Heart right ventricle (tissue), 16 donors: ENCODE measurements at places on chromosomes 13 and 19. TPM values are rescaled to one million over a fixed set of nuclear protein-coding genes. Genes with fewer than 3 reads are reported as not detected.

DNA sequence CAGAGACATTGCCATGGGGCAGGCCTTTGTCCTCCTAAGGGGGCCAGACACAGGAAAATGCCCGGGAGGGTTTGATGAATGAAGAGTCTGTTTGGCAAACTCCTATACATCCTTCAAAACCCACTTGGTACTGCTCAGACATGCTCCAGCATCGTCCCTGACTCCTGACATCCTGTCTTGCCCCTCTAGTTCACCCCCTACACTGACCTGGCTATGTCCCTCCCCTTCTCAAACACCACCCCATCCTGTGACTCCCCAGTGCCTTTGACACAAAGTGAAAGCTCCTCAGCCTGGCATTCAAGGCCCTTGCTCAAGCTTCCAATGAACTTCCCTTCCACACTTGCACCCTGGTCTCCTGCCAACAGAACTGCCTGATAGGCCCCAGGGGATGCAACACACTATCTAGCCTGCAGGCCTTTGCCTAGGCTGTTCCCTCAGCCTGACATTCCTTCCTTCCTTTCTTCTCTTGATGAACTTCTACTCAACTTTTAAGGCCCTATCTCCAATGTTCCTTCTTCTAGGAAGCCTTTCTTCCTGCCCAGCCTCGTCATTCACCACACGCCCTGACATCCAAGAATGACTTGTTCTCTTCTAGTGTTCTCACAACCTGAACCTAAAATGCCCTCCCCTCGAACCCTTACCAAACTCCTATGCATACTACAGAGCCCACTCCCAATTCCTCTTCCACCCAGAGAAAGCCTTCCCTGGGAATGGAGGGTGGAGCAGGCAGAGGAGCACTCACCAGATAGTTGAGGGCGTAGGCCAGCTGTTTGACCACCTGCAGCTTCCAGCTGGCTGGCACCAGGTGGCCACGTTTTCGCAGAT, 12.4 kb downstream of the JAK3 start:
- no peaks in the 10 kb centered on the region for H3K36me3 ChIP-seq
- peaks cover 4% of the 10 kb centered on the region for H3K4me1 ChIP-seq
- no peak overlapping the region for H3K27ac ChIP-seq
- DNase-seq: no peak
- H3K27me3 ChIP-seq: peaks cover 16% of the 10 kb centered on the region

DNA sequence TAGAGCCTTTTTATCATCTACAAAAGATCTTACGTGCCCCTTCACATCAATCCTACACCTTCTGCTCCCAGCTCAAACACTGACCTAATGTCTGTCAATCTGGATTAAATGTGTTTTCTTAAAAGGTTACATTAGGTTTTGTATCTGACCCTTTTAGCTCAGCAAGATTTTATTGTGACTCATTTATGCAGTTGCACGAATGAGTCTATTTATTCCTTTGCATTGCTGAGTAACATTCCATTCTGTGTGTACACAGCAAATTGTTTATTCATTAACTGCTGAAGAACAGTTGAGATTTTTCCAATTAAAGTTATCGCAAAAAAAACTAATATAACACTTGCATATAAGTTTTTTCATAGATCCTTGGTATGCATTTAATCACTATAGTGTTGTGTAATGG, 253.9 kb upstream of the GPC6 start:
- no peak for DNase-seq
- H3K27ac ChIP-seq: no peak overlapping the region
- H3K4me1 ChIP-seq: no peaks in the 10 kb centered on the region
- H3K4me3 ChIP-seq: no peak overlapping the region
- no peaks in the 10 kb centered on the region for H3K36me3 ChIP-seq

GRCh38 chr13:43877326-43877725, 2.2 kb downstream of the CCDC122 start:
- peaks cover 11% of the 10 kb centered on the region for H3K36me3 ChIP-seq
- H3K4me1 ChIP-seq: no peaks in the 10 kb centered on the region

GRCh38 chr19:34319785-34320184, 45.2 kb upstream of the GPI start:
- no peaks in the 10 kb centered on the region for H3K36me3 ChIP-seq
- no peak overlapping the region for H3K4me3 ChIP-seq
- H3K27ac ChIP-seq: peak overlapping the region; percentile 83
- H3K27me3 ChIP-seq: no peaks in the 10 kb centered on the region
- DNase-seq: no peak

DNA sequence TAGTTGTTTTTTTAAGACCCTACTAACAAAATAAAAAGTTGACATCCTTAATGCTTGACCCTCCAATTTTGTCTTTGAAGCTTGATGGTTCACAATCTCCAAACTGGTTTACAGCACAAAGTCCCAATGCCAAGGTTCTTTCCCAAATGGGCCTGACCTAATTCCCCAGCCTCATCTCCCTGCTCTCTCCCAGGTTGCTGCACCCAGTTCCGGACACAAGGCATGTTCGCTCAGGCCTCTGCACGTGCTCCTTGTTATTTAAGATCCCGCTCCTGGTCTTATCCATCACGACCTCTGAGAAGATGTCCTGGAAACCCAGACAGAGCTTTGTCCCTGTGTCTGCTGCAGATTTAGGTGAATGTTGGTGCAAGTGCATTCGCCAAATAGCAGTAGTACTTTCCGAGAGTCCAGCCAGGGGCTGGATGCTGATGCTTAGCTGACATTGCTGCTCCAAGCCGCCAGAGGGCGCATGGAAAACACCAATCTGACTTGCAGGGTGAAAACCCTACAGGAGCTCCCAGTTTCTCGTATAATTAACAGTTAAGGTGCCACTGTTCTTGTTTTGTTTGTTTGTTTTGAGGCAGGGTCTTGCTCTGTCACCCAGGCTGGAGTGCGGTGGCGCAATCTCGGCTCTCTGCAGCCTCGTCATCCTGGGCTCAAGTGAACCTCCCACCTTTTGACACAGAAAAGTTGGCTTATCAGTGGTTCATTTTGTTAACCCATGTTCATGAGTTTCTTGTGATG, 18.5 kb downstream of the LYPD3 start:
- H3K4me3 ChIP-seq: no peak overlapping the region
- peak; percentile 71 for DNase-seq
- H3K4me1 ChIP-seq: peaks cover 17% of the 10 kb centered on the region
- no peaks in the 10 kb centered on the region for H3K36me3 ChIP-seq
- no peaks in the 10 kb centered on the region for H3K27me3 ChIP-seq

DNA sequence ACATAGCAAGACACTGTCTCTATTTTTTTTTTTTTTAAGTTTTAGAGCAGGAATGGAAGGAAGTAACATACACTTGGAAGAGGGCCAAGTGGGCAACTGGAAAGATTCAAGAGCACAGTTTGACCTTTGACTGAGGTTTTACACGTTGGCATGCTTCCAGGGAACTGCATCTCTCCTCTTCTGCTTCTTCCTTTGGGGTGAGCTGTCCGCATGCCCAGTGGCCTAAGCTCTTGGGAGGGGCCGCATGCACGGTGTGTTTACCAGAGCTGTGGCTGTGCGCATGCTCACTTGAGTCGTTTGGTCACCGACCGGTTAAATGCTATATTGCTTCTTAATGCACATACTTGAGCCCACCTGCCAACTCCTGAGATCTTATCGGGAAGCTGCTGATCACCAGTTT, 727.7 kb downstream of the UQCRFS1 start:
- H3K27me3 ChIP-seq: no peaks in the 10 kb centered on the region
- peak; percentile 8 for DNase-seq
- no peak overlapping the region for H3K4me3 ChIP-seq

GRCh38 chr13:83183439-83184149, 698.7 kb downstream of the SLITRK1 start:
- H3K27ac ChIP-seq: no peak overlapping the region
- no peak overlapping the region for H3K4me3 ChIP-seq
- no peaks in the 10 kb centered on the region for H3K36me3 ChIP-seq

DNA sequence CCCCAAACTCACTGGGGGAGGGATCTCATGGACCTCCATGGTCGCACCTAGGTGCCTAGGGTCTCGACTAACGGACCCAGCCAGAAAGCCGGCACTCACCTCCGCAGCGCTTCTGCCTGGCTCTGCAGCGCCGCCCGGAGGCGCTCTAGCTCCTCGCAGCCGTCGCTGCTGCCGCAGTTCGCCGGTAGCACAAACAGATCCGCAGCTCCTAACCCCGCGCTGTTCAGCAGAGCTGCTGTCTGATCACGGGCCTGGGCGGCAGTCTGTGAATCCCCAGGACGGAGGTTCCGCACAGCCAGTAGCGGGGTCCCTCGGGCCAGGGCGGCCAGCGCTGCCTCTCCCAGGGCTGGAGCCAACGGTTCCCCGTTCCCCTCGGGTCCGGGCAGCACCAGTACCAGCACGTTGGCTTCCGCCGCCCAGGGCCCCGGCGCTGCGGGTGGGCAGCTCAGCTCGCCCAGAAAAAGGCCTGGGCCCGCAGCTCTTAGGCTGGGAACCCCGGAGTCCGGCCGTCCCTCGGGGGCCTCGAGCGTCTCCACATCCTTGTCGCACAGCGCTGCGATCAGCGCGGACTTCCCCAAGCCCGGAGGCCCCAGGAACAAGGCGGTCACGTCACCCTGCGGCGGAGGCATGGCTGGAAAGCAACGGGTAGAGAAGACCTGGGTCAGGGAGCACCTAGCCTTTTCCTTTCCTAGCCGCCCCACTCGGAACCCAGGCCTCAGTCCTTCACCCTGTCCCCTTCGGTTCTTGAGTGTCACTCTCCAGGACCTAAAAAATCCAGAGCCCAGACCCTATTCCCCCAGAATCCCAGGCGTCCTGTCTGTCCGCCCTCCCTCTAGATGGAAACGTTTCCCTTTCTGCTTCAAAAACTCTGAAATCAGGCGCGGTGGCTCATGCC, 977 bp downstream of the IRGQ start:
- DNase-seq: no peak
- peaks cover 38% of the 10 kb centered on the region for H3K4me1 ChIP-seq

DNA sequence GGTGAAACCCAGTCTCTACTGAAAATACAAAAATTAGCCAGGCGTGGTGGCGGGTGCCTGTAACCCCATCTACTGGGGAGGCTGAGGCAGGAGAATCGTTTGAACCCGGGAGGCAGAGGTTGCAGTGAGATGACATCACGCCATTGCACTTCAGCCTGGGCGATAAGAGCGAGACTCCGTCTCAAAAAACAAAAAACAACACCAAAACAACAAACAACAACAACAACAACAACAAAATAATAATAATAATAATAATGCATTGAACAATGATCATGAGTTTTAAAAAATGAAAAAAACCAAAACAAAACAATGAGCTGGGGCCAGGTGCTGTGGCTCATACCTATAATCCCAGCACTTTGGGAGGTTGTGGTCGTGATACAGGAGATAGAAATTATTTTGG, 23.1 kb upstream of the HOMER3 start:
- peaks cover 18% of the 10 kb centered on the region for H3K27me3 ChIP-seq
- H3K4me1 ChIP-seq: peaks cover 33% of the 10 kb centered on the region
- H3K4me3 ChIP-seq: no peak overlapping the region
- H3K36me3 ChIP-seq: no peaks in the 10 kb centered on the region
- H3K27ac ChIP-seq: no peak overlapping the region

GRCh38 chr13:27830010-27830409, 37.7 kb downstream of the GSX1 start:
- no peak overlapping the region for H3K27ac ChIP-seq
- peaks cover 17% of the 10 kb centered on the region for H3K4me1 ChIP-seq
- peak overlapping the region; percentile 34 for H3K4me3 ChIP-seq
- H3K27me3 ChIP-seq: peaks cover 88% of the 10 kb centered on the region

GRCh38 chr13:83377491-83377890, 504.8 kb downstream of the SLITRK1 start:
- no peaks in the 10 kb centered on the region for H3K36me3 ChIP-seq
- no peaks in the 10 kb centered on the region for H3K27me3 ChIP-seq
- H3K4me3 ChIP-seq: no peak overlapping the region
- no peak for DNase-seq
- no peaks in the 10 kb centered on the region for H3K4me1 ChIP-seq

GRCh38 chr19:47240996-47241918, 10.3 kb upstream of the BBC3 start:
- no peaks in the 10 kb centered on the region for H3K27me3 ChIP-seq
- no peak overlapping the region for H3K4me3 ChIP-seq
- peak; percentile 81 for DNase-seq
- peaks cover 27% of the 10 kb centered on the region for H3K4me1 ChIP-seq

DNA sequence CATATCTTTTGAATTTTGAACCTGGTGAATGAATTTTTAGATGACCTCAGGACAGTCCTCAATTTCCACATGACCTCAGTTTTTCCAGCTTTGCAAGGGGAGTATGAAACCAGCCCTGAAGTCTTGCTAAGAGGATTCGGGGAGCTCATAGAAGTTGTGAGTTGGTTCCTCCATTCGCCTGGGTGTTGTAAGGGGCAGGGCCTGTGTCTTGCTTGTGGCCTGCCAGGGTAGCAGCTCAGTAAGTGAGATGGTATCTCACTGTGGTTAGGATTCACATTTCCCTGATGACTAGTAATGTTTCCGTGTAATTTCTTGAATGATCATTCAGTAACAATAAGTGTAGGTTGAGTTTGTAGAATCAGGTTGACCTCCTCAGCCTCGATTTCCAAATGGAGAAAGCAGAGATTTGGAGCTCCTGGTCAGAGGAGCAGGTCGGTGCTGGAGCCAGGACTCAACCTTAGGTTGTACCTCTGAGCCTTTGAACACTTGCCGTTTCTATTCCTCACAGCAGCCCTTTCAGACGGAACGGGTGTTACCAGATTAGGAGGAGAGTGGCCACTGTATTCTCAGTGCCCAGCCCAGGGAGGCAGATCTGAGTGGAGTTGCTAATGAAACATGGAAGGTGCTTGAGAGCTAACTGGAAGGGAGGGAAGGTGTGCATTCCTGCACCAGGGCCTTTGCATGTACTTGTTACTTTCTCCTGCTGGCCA, 14.6 kb downstream of the NACC1 start:
- H3K27ac ChIP-seq: no peak overlapping the region
- H3K4me3 ChIP-seq: no peak overlapping the region
- no peak for DNase-seq
- H3K36me3 ChIP-seq: no peaks in the 10 kb centered on the region

- H3K4me1 ChIP-seq: peaks cover 18% of the 10 kb centered on the region
- no peak overlapping the region for H3K27ac ChIP-seq
- H3K27me3 ChIP-seq: no peaks in the 10 kb centered on the region
- no peak for DNase-seq
- no peak overlapping the region for H3K4me3 ChIP-seq
- no peaks in the 10 kb centered on the region for H3K36me3 ChIP-seq
These were observed 10.9 kb downstream of the POLR2E start for GRCh38 chr19:1084024-1084868.

DNA sequence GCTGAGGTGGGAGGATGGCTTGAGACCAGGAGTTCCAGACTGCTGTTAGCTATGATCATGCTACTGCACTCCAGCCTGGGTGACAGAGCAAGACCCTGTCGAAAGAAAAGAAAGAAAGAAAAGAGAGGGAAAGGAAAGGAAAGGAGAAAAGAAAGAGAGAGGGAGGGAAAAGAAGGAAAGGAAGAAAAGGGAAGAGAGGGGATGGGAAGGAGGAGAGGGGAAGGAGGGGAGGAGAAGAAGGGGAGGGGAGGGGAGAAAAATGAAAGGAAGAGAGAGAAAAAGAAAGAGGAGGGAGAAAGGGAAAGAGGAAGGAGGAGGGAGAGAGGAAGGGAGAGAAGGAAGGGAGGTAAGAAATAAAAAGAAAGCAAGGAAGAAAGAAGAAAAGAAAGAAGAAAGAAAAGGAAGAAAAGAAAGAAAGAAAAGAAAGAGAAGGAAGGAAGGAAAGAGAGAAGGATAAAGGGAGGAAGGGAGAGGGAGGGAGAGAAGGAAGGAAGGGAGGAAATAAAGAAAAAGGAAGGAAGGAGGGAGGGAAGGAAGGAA, 44.1 kb downstream of the INSR start:
- no peaks in the 10 kb centered on the region for H3K27me3 ChIP-seq
- no peak for DNase-seq

Gene EHD2
- polyA plus RNA-seq: 51.1 TPM

Gene ZNF491
- polyA plus RNA-seq: 4.0 TPM

Gene UNC13A
- 0.03 TPM for polyA plus RNA-seq

Gene ERICH4
- polyA plus RNA-seq: 0.10 TPM
